ENCODE measurements at places on chromosomes 5 and 9.

DNA sequence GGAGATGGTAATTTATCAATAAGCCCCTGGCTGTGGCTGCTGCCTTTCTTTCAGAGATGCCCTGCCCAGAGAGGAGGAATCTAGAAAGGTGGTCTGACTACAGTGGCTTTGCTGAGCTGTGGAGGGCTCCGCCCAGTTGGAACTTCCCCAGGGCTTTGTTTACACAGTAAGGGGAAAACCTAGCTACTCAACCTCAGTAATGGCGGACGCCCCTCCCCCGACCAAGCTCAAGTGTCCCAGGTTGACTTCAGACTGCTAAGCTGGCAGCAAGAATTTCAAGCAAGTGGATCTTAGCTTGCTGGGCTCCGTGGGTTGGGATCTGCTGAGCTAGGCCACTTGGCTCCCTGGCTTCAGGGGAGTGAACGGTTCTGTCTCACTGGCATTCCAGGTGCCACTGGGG, 865.4 kb upstream of the ACO1 start:
- DNase-seq = peak; percentile 36

GRCh38 chr5:28903643-28904042, 1865.3 kb upstream of the CDH9 start:
- no peak for DNase-seq

- no peak for DNase-seq
These were observed 22.7 kb downstream of the CAMK2A start for GRCh38 chr5:150266871-150267291.

- DNase-seq = no peak
These were observed 18.6 kb upstream of the KDM4C start for GRCh38 chr9:6739218-6739617.

DNA sequence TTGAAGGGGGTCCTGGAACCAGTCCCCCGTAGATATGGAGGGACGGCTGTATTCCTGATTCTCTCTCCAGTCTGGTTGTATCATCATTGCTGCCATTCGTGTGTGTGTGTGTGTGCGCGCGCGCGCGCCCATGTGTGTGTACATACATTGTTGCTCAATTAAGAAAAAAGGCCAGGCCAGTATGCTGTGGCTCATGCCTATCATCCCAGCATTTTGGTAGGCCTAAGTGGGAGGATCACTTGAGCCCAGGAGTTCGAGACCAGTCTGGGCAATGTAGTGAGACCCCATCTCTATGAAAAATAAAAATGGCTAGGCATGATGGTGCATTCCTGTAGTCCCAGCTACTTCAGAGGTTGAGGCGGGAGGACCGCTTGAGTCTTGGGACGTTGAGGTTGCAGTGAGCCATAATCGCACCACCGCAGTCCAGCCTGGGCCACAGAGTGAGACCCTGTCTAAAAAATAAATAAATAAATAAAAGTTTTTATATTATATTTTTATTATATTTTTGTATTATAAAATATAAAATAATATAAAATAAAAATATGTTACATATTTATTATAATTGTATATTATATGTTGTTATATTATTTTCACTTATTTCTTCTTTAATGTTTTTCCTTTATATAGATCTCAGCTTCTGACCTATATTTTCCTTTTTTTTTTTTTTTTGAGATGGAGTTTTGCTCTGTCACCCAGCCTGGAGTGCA, 53.2 kb downstream of the SPIN1 start:
- no peak for DNase-seq

- DNase-seq = no peak
These were observed 290.8 kb downstream of the YTHDC2 start for GRCh38 chr5:113804264-113804663.

DNA sequence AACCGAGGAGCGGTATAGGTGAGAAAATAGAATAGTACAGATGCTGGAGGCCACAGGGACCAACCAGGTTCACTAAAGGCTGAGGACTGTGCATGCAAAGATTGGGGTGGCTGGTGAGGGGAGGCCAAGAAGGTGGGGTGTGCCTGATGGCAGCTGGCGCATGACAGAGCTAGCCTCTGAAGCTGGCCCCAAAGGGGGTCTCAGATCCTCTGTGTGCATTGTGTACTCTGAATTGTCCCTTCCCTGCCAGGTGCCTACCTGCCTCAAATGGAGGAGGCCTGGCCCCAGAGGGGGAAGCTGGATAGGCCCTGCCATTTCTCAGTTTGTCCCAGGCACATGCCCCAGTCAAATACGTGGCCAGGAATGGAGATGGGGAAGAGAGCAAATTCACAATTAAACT, 63.1 kb downstream of the CRB2 start:
- no peak for DNase-seq

- DNase-seq = no peak
These were observed 16.2 kb upstream of the CPLX2 start for GRCh38 chr5:175855041-175855720.

- DNase-seq = no peak
These were observed 45.0 kb upstream of the SV2C start for GRCh38 chr5:76038212-76038611.

GRCh38 chr9:35905912-35906679, at the start of gene HRCT1:
HRCT1 (plus strand) TSS chr9:35906202; CDS start chr9:35906288, 86 bp downstream.
- no peak for DNase-seq

GRCh38 chr5:10556893-10557746, 6.8 kb upstream of the ANKRD33B start:
- DNase-seq = no peak

GRCh38 chr5:60765019-60765709, 65.2 kb upstream of the DEPDC1B start:
- DNase-seq = no peak

DNA sequence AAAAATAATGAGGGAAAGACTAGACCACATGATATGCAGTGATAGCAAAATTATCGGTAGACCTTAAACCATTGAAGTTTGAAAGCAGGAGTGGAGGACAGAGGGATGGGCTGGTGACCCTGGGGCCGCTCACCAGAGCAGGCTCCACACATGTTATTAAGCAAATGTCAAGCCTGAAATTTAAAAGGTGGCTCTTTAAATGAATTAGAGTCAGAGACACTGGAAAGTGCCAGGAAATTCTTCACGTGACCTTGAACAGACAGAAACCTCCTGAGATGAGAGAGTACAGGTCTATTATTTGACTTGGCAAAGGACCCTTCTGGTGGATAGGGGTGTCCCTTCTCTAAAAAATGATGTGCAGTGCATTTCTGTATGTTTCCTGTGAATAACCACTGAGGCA, 111.0 kb upstream of the CPEB4 start:
- DNase-seq = no peak

DNA sequence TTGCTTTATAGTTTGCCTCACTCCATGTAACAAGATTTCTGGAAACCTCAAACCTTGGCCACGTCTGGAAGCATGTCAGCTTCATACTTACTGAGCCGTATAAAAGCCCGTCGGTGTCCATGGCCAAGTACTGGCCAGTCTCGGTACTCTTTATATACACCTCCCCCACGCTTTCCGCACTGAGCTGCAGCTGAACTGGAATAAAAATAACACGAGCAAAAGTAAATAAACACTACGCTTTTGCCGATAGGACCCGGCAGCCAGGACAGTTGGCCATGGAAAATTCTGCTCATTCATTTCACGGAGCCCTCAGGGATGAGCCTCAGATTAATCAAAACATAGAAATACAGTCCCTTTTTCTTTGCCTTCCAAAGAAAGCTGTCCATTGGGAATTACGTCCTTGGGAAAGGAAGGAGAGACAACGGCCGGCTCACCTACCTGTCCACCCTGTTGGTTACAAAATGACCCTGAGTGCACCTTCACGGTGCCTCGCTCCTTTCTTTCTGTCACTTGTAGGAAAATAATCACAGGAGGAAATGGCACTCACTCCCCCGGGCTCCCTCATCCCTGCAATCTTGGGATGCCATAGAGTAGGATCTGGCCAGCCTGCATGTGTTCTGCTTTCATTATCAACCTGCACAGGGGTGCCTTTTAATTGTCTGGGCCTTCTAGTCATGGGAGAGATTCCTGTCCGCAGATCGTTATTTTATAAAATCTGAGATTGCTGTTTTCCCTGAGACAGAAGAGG, 85.1 kb downstream of the FGF1 start:
- no peak for DNase-seq

DNA sequence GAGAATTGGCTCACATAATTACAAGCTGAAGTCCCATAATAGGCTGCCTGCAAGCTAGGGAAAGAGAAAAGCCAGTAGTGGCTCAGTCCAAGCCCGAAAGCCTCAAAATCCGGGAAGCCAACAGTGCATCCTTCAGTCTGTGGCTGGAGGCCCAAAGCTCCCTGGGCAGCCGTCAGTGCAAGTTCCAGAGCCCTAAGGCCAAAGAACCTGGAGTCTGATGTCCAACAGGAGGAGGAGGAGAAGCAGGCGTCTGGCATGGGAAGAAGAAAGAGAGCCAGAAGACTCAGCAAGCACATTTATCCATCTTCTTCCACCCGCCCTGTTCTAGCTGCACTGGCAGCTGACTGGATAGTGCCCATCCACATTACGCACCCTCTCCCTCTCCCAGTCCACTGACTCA, 213.4 kb downstream of the GAS1 start:
- no peak for DNase-seq

DNA sequence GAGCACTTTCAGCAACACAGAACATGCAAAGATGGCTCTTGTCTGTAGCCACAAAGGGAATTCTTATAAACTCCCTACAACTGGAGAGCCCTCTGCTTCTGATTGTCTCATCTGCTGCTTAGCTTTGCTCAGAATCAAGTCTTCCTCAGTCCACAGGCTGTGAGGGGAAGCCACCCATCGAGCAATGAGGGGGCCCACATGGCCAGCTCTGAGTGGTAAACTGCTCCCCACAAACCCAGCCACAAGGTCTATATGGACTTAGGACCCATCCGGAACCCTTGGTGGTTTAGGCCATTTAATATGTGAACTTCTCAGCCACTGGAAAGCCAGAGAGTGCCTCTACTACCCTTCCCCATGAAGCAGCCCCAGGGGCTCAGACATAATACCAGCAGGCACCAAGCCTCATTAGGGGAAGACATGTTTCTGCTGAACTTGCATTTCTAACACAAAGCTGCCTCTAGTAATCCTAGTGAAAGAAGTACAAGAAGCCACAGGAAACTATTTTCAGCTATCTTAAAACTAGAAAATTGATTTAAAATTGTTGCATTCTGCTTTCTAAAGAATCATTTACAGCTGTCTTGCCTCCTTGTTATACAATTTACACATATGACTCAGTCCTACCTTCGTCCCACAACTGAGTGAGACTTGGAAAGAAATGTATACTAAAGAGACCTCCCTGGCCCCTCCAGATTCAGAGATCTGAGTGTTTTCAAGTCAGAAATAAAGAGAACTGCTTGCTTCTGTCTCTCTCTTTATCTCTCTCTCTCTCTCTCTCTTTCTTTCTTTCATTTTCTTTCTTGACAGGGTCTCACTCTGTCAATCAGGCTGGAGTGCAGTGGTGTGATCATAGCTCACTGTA, 90.2 kb downstream of the ESM1 start:
- no peak for DNase-seq

DNA sequence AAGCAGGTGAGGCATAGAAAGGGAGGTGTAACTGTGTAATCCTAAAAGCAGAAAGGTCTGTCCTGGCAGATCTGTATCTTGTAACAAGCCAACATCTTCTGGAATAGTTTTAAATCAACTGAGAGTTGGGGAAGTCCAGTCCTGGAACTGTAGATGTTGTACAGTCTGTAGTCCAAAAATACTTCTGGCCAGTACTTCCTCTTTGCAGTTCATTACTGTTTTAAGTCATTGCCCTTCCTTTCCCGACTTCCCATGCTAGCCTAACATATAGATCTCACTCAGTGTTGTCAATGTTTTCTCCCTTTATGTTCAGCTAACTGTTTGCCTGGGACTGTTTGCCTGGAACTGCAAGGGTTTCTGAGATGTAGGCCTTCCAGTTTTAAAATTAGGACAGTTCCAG, 168.5 kb upstream of the ISL1 start:
- no peak for DNase-seq

GRCh38 chr5:72101828-72102227, 5.4 kb upstream of the MAP1B start:
- no peak for DNase-seq

DNA sequence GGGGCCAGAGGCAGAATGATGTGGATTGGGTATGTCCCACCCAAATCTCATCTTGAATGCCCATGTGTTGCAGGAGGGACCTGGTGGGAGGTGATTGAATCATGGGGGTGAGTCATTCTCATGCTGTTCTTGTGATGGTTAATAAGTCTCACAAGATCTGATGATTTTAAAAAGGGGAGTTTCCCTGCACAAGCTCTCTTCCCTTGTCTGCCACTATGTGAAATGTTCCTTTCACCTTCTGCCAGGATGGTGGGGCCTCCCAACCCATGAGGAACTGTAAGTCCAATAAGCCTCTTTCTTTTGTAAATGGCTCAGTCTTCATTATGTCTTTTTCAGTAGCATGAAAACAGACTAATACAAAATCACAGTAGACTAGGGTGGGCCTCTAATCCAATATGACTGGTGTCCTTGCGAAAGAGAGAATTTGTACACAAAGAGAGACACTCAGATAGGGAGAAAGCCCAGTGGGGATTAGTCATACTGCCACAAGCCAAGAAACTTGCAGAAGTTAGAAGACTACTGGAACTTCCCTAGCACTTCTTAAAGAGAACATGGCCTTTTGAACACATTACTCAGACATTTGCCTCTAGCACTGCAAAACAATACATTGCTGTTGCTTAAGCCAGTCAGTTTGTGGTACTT, 68.4 kb downstream of the ANXA1 start:
- DNase-seq = peak; percentile 80

GRCh38 chr9:38198140-38198539, 129.1 kb upstream of the SHB start:
- no peak for DNase-seq

- DNase-seq = no peak
These were observed 63.0 kb downstream of the NR6A1 start for GRCh38 chr9:124708074-124708473.

GRCh38 chr9:107905308-107906020, 415.9 kb upstream of the KLF4 start:
- DNase-seq = no peak

GRCh38 chr5:16665601-16666000, 48.8 kb upstream of the RETREG1 start:
- no peak for DNase-seq

GRCh38 chr5:6937677-6938076, 224.4 kb downstream of the TENT4A start:
- DNase-seq = no peak

- no peak for DNase-seq
These were observed 9.1 kb downstream of the ENHO start for GRCh38 chr9:34513567-34514214.

DNA sequence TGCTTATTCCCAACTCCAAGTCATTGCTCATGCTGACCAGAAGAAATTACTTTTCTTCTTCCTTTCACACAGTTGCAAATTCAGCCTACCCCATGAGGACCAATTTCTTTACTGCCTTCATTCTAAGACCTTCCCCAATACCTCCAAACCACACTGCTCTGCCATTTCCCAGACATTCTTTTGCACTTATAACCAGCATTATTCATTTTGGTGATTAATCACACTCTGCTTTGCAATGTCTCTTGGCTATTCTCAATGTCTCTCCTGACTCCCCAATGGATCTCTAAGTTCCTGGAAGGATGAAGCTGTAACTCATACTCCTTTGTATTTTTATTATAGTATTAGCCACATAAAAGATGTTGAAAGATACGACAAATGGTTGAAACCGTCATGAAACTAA, 105.7 kb upstream of the RANBP3L start:
- DNase-seq = no peak

GRCh38 chr5:151670083-151670686, 16.5 kb downstream of the SPARC start:
- DNase-seq = no peak

Measured in CD4-positive, alpha-beta T cell treated with Interleukin-15 for 1 hour (primary cell).